Naive thymus-derived CD8-positive, alpha-beta T cell (primary cell): ENCODE measurements at places on chromosomes 2 and 18. TPM values are rescaled to one million over a fixed set of nuclear protein-coding genes. Genes with fewer than 3 reads are reported as not detected.

DNA sequence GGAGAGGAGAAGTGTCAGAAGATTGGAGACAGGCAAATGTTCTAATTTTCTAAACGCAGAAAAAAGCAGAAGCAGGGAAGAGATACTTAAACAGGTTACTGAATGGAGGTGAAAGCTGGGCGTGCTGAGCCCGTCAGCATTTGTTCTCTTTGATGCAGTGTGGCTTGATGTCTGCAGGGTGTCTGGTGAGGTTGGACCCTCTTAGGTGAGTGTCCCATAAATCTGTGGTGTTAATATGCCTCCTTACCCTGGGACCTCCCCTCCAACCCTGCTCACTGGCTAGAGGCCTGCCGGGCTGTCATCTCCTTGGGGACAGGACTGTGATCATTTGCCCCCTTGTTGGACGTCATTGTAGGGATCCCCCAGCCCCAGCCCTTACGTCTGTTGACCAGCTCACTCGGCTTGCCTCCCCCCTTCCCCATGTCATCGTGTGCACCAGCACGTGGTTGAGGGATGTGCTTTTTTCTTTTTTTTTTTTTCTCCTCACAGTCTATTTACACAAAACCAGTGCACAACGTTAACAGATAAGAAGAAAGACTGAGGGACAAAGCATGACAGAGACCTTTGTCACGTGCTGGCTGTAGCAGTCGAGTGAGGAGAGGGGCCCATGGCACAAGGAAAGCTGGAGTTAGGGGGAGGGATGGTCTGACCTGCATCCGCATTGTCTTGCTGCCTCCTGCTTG is 56.4 kb downstream of the NCK2 start:
- H3K4me1 ChIP-seq = peaks cover 98% of the 10 kb centered on the region
- peak overlapping the region; percentile 85 for H3K4me3 ChIP-seq
- peaks cover 14% of the 10 kb centered on the region for H3K36me3 ChIP-seq
- peak overlapping the region; percentile 99 for H3K27ac ChIP-seq
- no peak for DNase-seq

DNA sequence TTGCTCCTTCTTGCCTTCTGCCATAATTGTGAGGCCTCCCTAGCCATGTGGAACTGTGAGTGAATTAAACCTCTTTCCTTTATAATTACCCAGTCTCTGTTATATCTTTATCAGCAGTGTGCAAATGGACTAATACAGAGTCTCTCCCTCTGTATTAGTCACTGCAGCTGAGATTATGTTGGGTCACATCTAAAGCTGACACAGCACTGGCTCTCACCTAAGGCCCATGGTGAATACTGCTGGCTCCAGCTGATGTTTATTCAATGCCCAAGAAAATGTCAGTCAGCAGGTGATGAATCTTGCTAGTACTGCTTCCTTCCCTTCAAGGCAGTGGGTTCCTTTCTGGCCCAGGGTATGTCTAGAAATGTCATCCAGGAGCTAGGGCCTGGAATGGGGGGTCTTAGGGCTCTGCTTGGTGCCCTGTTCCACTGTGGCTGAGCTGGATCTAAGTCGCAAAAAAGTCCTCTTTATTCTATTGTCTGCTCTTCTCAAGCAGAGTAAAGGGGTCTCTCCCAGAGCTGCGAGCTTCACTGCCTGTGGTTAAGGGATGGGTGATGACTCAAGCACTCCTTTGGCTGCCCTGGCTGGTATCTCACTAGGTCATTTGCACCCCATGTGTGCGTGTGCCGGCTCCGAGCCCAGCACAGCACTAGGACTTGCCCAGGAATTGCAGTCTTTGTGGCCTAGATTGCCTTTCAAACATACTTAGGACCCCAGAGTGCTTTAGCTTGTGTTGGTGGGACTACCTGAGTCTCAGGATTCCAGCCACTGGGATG is 29.9 kb downstream of the PPP1R1C start:
- H3K27me3 ChIP-seq = peaks cover 4% of the 10 kb centered on the region
- H3K4me1 ChIP-seq = no peaks in the 10 kb centered on the region
- H3K27ac ChIP-seq = no peak overlapping the region
- no peak for DNase-seq
- no peak overlapping the region for H3K4me3 ChIP-seq

DNA sequence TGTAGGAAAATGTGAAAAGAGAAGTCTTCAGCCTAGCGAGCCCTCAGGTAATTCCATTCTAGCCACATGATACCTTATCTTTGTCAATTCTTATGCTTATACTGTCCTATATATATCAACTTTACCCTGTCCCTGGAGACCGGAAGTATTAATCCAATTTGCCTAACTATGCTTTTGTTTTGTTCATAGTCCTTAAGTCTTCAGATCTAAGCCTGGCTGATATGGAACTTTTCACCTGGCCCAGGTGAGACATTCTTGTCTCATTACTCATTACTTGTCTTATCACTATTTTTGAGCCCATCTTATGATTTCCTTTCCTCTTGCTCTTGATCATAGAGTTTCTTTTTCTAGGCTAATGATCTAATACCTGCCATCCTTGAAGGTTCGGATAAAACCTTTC is 194.1 kb upstream of the FANCL start:
- no peaks in the 10 kb centered on the region for H3K4me1 ChIP-seq
- no peaks in the 10 kb centered on the region for H3K36me3 ChIP-seq
- no peak overlapping the region for H3K4me3 ChIP-seq
- H3K27me3 ChIP-seq = peaks cover 2% of the 10 kb centered on the region

GRCh38 chr2:36560726-36561125 is 37.2 kb downstream of the FEZ2 start:
- peaks cover 11% of the 10 kb centered on the region for H3K4me1 ChIP-seq
- H3K27ac ChIP-seq = no peak overlapping the region
- no peak for DNase-seq
- H3K4me3 ChIP-seq = no peak overlapping the region

DNA sequence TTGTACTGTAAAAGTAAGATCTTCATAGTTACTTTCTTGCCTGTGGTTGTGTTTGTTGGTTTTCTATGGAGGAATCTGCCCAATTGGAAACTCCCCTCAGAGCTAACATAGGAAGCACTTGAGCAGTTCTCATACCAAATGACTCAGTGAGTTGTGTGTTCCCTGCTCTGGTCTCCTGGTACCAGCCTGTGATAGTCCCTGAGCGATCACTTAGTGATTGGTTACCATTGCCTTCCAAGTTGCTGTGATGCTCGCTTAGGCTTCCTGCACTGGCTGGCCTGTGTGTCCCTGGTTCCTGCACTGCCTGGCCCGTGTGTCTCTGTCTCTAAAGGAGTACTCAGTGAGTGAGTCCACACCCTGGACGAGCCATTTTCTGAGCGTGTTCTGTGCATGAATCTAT is 133.0 kb downstream of the MAP4K4 start:
- H3K4me3 ChIP-seq = peak overlapping the region; percentile 73
- H3K27me3 ChIP-seq = no peaks in the 10 kb centered on the region
- H3K36me3 ChIP-seq = peaks cover 5% of the 10 kb centered on the region
- DNase-seq = no peak

DNA sequence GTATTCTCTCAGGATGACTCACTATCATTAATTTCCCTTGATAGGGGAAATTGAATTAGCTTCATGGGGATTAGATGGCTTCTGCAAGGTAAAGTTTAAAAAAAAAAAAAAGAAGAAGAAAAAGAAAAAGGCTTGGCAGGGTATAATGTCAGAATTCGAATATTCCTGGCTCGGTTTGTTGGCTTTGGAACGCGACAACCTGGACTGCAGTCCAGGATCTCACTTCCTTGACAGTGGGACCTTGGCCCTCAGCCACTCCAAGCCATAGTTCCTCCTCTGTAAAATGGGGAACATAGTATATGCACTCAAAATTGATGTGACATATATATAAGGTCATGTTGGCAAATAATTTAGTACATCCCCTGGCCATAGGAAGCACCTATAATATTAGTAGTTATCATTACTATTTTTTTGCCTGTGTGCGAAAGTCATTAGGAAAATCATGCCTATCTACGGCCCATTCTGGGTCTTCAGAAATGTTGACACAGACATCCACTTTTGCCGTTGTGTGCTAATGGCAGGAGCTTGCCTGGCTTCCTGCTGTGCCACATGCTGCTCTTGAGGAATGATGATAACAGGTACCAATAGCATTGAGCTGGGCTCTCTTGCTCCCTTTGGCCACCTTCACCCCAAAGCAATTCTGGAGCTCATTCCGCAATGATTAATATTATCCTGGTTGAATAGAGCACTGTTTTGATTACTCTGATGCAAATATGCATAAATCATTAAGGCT is 97.9 kb downstream of the MTCL1 start:
- no peak overlapping the region for H3K27ac ChIP-seq
- no peaks in the 10 kb centered on the region for H3K27me3 ChIP-seq
- H3K4me3 ChIP-seq = no peak overlapping the region
- no peak for DNase-seq
- H3K4me1 ChIP-seq = peaks cover 7% of the 10 kb centered on the region
- no peaks in the 10 kb centered on the region for H3K36me3 ChIP-seq

SERPINB10 gene
- total RNA-seq = not detected

MGAT4A gene
- 295 TPM for total RNA-seq

CRYGD gene
- total RNA-seq = not detected
